ENCODE measurements at places on chromosomes 2 and 18.

GRCh38 chr2:181178130-181178529 lies 197.7 kb downstream of the UBE2E3 start:
- no peak for DNase-seq

DNA sequence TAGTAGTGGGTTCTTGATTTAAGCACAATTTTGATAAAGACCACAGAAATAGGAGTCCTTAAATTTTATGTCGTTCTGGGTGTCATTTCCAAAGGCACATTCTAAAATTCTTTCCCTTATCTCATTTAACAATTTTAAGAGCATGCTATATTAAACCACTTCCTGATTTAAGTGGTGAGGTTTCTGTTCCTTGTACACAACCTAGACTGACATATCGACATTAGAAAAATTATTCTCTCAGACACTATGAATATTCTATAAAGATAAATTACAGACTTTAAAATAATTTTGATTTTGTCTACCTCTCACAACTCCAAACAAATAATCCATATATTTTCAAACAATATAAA lies 923.8 kb downstream of the LRP1B start:
- no peak for DNase-seq

DNA sequence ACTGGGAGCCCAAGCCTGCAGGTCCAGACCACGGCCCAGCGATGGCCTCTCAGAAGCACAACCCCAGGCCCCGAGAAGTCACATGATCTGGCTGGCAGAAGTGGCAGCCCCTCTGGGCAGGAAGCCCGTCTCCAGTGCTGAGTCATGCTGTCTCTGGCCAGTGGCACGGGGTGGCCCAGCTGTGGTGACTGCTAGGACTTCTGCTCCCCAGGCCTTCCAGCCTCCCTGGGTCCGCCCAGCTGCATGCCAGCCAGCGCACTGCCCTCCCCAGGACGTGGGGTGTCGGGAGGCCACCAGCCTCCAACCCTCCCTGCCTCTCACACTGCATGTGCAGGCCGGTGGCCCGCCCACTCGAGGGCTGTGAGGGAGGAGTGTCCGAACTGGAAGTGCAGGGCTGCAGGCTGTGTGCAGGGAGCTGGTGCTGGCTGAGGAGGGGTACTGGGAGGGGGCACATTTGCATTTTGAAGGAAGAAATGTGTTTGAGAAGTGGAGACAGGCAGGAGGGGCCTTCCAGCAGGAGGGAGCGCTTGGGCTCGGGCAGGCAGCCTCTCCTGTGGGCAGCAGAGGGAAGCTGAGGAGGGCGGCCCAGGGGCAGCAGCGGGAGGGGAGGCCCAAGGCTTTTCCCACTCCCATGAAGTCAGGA lies 17.0 kb upstream of the HPCAL1 start:
- no peak for DNase-seq

DNA sequence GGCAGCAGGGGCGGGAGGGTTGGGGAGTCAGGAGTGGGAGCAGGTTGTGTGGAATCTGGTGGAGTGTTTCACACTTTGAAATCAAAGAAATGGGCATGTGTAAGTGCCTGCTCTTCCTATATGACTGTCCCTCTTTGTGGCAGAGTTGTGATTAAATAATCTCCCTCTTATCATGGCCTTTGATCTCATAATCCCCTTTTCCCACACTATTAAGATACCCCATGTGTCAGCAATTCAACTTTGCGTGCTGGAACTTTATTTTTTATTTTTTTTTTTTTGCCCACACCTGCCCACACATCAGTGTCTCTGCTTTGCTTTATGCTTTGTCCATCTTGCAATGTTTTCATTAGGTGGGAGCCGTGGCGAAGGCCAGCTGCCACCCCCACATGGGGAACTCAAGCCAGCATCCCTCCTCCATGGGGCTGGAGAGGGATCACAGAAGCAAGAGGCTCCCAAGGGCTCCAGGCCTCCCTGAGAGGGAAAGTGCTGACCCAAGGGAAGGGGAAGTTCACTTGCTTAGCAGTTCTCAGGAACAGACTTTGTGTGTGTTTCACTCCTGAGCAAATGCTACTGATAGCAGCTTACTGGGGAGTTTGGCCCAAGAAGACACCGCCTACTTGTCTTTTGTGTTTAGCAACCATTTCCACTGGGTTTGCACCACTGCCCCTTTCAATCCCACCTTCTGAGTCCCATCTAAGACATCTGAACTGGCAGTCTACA lies 243.4 kb downstream of the BCL11A start:
- DNase-seq, result no peak

GRCh38 chr18:51513517-51513916 lies 316.0 kb upstream of the MEX3C start:
- no peak for DNase-seq

DNA sequence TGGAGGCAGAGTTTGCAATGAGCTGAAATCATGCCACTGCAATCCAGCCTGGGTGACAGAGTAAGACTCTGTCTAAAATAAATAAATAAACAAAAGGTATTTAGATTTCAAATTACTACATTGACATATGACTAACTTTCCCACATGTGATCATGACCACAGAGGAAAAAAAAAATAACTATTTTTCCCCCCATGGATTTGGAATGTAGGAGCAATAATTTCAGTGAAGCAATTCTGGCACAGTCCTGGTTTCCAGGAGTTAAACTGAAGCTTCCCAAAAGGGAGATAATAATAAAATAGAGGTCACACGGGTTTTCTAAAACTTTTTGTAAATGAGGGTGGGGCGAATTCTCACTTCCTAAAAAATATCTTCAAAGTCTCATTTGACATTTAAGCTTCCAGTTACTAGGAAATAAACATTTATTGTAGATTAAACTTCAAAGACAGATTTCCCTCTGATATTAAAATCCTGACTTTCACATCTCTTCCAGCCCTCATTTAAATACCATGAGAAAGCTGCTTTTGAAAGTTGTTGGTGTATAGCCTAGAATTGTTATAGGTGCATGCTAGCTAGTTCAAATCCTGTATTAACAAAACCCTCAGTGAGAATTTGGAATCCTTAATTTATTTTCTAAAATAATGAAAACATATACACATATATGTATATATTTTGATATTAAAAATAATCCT lies 20.7 kb downstream of the SLC19A3 start:
- DNase-seq, result no peak

- DNase-seq, result no peak
These were observed 61.5 kb downstream of the BABAM2 start for GRCh38 chr2:27952070-27952469.

GRCh38 chr2:191385416-191386160 lies 140.4 kb downstream of the MYO1B start:
- DNase-seq, result peak; percentile 45

GRCh38 chr2:127226520-127227263 lies 6.6 kb upstream of the CYP27C1 start:
- DNase-seq, result peak; percentile 32

DNA sequence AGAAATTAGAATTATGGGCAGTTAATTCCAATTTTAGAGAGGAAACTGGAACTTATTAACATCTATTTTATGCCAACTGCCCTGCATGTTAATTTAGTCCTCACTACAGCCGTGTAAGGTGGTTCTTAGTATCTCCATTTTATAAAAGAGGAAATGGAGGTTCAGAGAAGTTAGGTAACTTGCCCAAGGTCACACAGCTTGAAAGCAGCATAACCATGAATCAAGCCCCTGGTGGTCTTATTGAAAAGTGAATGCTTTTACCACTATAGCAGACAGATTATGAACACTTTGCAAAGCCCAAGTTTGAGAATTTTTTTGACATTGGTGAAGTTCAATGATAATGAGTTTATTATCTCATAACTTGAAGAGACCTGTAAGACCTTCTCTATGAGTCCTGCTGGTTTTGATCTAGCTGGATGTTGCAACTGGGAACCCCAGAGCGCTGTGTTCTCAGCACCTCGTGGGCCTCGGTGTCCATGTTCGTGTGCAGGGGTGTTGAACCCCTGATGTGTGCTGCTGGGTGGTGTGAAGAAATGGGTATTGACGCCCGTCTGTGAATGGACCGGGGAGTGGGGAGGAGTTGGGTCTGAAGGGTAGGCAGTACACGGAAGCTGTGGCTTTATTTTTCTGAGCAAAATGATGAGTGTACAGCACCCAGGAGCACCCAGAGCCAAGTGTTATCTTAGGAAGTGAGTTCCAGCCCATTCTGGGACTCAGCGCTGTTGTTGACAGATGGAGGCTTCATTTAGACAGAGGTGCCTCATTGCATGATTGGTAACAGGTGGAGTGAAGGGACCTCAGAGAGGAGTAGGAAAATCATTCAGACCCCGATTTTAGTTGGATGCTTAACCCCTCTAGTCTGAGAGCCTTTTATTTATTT lies 9.7 kb downstream of the GREB1 start:
- no peak for DNase-seq

DNA sequence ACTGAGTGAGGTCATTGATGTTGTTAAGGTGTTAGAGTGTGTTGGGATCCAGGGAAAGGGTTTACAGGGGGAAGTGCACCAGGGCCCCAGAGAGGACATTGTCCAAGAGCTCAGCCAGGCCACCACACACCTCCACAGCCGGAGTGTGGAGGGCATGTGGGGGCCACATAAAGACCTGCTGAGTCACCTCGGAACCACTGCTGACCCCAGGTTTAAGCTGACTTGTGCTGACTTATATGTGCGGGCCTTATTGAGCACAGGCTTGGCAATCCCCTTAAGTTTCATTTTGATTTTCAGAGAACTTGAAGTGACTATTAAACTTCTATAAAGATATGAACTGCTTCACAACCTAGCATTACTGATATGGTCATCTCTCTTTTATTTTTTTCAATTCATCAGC lies 166.2 kb upstream of the MAP3K20 start:
- DNase-seq, result no peak

DNA sequence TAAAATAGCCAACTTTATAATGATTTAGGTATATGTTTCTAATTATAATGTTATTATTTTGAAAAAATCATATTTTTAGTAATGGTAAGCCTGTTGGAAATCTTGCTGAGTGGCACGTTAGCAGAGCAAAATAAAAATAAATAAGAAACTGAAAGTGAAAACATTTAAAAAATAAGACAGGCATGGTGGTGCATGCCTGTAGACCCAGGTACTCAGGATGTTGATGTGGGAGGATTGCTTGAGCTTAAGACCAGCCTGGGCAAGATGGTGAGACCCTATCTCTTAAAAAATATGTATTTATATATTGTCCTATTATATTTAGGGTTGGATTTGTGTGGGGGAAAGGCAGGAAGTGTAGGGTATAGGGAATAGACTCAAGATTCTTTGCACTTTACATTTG lies 15.8 kb upstream of the ANKRD12 start:
- no peak for DNase-seq

DNA sequence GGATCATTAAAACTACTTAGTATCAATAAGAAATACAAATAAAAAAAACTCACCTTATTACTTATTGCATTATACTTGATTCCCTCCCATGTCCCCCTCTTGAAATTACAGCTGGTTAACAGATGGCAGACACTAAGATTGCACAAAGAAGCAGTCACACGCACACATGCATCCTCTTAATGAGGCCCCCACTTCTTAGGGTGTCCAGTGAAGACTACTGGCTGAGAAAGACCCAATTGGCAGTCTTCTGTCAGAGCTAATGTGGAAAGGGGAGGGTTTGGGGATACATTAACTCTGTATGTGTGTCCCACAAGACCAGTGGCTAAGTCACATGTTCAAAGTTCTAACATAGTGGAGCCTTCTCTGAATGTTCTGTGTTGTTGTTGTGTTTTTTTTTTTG lies 210.7 kb downstream of the MTX2 start:
- DNase-seq, result no peak

DNA sequence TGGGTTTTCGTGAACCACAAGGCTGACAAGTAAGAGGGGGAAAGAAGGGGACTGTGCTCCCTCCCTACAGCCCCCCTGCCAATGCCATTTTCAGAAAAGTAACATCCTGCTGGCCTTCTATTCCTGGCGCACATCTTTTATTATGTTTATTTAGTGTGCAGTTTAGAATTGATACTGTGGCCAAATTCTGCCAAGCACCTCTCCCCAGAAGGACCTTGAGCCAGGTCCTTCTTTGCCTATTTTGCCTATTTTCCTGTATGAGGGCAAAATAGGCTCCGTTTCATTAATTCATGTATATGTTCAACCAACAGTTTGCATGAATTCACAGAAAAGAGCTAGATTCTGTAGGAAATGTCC lies 136.0 kb downstream of the MYO3B start:
- no peak for DNase-seq

DNA sequence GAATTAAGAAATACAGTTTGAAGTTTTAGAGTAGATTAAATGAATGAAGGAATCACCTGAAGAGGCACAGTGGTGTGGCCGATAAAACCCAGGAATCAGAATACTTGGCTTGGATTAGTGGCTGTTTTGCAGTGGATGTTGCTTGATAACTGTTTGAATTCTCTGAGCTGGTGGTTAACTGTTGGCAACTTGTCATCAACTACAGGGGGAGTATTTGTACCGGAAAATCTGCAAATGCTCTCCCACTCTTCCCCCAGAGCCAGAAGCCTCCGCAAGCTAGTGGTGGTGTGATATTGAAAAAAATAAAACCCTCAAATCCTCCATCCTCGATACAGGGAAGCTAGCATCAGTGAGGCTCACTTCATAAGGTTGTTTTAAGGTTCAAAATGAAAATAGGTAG lies 326.7 kb downstream of the DPP10 start:
- DNase-seq, result no peak

DNA sequence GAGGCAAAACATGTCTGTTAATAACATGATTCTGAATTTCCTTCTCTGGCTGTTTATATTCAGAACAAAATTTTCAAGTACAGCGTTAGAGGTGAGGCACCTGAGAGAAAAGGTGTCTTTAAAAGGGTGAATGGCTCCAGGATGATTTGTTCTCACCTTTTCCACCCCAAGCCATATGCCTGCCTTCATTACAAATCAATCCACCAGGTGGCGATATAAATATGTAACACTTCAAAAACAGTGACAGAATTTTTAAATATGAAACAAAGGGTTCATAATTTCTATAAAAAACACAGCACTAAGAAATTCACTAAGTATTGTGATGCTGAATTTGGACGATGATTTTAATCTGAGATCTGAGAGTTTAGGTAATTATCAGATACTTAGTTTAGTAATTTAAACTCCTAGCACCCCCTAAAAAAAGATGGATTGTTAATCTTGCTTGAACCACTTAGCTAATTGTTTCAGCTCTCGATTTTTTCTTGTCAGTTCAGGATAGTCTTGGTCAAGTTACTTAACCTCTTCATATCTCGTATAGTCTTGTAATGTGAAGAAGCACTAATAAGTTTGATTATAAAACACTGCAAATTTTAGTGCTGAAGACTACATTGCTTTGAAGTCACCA lies 528.8 kb downstream of the CPS1 start:
- no peak for DNase-seq

- no peak for DNase-seq
These were observed 22.3 kb upstream of the DYNC2LI1 start for GRCh38 chr2:43751476-43751990.
